Mesenchymal stem cell (in vitro differentiated cells and primary cell): ENCODE measurements at places on chromosomes 3 and 15.

- H3K27me3 ChIP-seq: no peaks in the 10 kb centered on the region
- no peaks in the 10 kb centered on the region for H3K36me3 ChIP-seq
- H3K27ac ChIP-seq: no peak overlapping the region
- no peak overlapping the region for H3K4me3 ChIP-seq
Observed at GRCh38 chr15:64349375-64349774, 6.6 kb downstream of the CSNK1G1 start.

DNA sequence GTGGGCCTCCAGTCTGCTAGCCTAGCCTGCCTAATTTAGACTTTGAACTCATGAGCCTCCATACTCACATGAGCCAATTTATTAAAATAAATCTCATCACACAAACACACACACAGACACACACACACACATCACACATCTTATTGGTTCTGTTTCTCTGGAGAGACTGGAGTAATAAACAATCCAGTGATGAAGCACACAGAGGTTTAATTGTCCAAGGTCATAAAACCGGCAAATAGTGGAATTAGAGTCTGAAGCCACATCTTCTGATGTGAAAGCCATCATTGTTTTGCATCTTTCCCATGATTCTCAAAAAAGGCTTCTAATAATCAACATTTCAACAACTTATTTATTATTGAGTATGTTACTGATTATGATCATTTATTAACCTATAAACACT lies 249.4 kb upstream of the KCNH8 start:
- DNase-seq: no peak
- no peak overlapping the region for H3K4me3 ChIP-seq
- H3K4me1 ChIP-seq: no peaks in the 10 kb centered on the region
- H3K27ac ChIP-seq: no peak overlapping the region

DNA sequence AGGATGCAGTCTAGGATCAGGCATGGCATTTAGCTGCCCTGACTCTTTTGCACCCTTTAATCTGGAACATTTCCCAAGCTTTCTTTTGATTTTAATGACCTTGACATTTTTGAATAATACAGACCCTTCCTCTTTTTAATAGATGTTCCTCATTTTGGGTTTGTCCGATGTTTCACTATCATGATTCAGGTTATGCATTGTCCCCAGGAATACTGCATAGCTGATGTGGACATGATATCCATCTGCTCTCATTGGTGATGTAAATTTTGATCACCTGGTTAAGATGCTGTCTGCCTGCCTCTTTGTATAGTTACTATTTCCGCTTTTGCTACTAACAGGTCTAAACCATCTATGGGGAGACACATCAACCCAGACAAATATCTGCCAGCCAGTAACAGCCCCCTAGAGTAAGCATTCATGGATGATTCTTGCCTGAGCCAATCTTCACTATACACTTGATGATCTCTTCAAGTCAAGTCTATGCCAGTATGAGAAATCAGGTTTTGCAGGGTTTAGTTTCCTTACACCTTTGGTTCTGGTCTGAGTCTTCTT lies 50.6 kb upstream of the ULK4 start:
- H3K27ac ChIP-seq: no peak overlapping the region
- H3K36me3 ChIP-seq: no peaks in the 10 kb centered on the region
- H3K27me3 ChIP-seq: no peaks in the 10 kb centered on the region

DNA sequence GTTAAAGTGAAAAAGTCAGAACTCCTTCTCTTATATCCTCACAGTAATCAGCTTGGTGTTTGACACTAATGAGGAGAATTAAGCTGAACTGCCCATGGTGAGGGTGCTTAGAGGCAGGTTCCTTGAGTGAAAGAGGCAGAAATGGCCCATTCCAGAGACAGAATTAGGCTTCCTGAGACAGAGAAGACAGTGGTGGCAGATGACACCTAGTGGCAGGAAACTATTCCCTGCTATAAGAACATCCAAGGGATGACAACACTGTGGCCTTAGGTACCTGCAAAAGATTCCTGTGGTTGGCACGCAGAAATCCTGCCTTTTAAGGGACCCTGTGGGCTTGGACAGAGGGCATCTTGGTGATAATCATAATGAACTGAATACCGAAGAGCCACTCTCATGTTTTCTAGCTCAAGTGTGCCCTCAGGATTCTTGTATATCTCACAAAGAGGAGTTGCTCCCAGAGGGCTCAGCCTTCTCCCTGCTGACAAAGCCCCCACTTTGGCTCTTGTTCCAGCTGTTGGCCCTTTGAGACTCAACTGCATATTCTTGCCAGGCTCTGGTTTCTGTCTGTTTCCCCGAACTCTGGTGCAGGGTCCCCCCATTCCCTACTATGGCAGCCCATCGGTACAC lies 56.0 kb downstream of the KBTBD12 start:
- H3K4me3 ChIP-seq: no peak overlapping the region
- H3K27me3 ChIP-seq: peaks cover 10% of the 10 kb centered on the region
- no peak overlapping the region for H3K27ac ChIP-seq
- DNase-seq: peak; percentile 63
- no peaks in the 10 kb centered on the region for H3K36me3 ChIP-seq
- H3K4me1 ChIP-seq: no peaks in the 10 kb centered on the region

GRCh38 chr3:11907667-11908660 lies 61.3 kb upstream of the TAMM41 start:
- H3K36me3 ChIP-seq: no peaks in the 10 kb centered on the region
- DNase-seq: no peak
- no peak overlapping the region for H3K27ac ChIP-seq
- H3K4me3 ChIP-seq: no peak overlapping the region

DNA sequence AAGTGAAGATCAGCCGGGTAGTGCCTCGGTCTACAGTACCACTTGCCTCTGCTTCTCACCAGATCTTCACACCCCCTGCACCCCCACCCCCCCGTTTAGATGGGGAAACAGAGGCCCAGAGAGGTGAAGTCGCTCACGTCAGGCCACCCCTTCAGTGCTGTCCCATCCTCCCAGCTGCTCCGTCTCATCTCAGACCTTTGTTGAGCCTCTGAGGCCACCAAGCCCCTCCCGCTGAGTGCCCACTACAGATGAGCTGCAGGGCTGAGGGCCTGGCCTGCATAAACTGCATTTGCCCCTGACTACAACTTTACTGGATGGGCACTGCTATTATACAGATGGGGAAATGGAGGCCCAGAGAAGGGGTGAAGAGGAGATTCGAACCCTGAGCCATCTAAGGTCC lies 35.8 kb downstream of the ADAMTS7 start:
- no peak overlapping the region for H3K4me3 ChIP-seq
- no peak overlapping the region for H3K27ac ChIP-seq
- H3K27me3 ChIP-seq: no peaks in the 10 kb centered on the region
- H3K36me3 ChIP-seq: peaks cover 13% of the 10 kb centered on the region

DNA sequence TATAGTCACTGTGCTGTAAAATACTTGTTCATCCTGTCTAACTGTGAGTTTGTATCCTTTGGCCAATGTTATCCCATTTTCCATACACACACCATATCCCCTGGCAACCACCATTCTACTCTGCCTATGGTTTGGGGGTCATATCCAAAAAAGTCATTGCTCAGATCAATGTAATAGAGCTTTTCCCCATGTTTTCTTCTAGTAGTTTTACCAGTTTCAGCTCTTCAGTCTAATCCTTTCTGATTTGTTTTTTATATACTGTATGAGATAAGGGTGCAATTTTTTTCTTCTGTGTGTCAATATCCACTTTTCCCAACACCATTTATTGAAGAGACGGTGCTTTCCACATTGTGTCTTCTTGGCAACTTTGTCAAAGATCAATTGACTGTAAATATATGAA lies 14.0 kb upstream of the DLG1 start:
- no peak overlapping the region for H3K4me3 ChIP-seq
- H3K27ac ChIP-seq: no peak overlapping the region
- H3K36me3 ChIP-seq: no peaks in the 10 kb centered on the region
- peaks cover 6% of the 10 kb centered on the region for H3K4me1 ChIP-seq
- H3K27me3 ChIP-seq: no peaks in the 10 kb centered on the region

GRCh38 chr3:122258757-122259371 lies 66.2 kb upstream of the CSTA start:
- H3K4me3 ChIP-seq: no peak overlapping the region
- no peak overlapping the region for H3K27ac ChIP-seq
- peaks cover 2% of the 10 kb centered on the region for H3K4me1 ChIP-seq
- DNase-seq: peak; percentile 73
- H3K36me3 ChIP-seq: no peaks in the 10 kb centered on the region

DNA sequence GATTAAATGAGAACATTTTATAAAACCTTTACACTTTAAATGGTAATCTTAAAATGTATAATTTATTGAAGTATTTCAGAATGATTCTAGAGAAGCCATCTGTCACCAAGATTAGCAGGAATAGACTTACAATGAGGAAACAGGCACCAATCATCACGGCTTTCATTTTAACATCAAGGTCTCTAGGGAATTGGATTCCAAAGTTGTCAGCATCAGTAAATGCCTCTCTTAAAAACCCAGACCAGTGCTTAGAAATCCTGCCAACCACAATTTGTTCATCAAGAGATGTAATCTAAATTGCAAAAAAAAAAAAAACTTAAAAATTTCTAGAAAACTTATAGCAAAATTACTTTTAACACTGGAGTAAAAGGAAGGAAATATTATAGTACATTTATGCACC lies 20.3 kb downstream of the PLSCR2 start:
- H3K4me1 ChIP-seq: no peaks in the 10 kb centered on the region
- no peaks in the 10 kb centered on the region for H3K27me3 ChIP-seq
- DNase-seq: no peak
